SHP77 treated with DMSO at 0.1 percent for 48 hours (cell line): ENCODE measurements at places on chromosomes 5 and 9.

GRCh38 chr5:39205550-39205949 lies 13.8 kb downstream of the FYB1 start:
- DNase-seq = no peak

DNA sequence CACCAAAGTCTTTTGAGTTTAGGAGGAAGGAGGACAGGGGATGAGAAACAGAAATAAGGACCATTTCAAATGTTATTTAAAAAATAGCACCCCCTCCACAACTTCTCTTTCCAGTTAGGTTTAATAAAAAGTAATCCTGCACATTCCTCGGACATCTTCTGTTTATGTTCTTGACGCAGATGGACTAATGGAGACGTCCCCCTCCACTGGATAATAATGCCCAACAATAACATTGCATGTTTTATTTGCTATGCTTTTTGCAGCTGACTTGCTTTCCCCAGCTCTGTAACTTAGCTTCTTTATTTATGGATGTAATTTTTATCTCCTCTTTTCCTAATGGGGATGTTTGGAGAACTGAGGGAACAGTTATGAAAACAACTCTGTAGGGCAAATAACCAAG lies 89.5 kb downstream of the MAT2B start:
- DNase-seq = no peak

DNA sequence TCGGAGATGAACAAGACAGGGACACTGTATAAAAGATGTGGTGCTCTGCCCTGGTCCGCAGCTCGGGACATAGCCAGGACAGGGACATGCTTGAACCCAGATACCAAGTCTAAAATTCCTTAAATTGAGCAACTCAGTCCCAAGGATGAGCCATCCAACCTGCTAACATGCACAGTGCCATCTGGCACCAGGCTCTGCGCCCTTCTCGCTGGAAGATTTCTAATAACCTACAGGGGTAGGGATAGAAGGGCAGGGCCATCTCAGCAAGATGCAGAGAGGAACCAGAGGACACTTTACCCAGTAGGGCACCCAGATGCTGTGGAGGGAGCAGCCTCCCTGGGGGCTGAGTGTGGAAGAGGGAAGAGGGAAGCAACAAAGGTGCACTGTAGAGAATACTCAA lies 60.1 kb downstream of the SEMA4D start:
- DNase-seq = no peak

- no peak for DNase-seq
Measured at GRCh38 chr5:158869092-158869491, 230.6 kb downstream of the EBF1 start.

GRCh38 chr9:111566234-111566633 lies 33.2 kb downstream of the PTGR1 start:
- no peak for DNase-seq

DNA sequence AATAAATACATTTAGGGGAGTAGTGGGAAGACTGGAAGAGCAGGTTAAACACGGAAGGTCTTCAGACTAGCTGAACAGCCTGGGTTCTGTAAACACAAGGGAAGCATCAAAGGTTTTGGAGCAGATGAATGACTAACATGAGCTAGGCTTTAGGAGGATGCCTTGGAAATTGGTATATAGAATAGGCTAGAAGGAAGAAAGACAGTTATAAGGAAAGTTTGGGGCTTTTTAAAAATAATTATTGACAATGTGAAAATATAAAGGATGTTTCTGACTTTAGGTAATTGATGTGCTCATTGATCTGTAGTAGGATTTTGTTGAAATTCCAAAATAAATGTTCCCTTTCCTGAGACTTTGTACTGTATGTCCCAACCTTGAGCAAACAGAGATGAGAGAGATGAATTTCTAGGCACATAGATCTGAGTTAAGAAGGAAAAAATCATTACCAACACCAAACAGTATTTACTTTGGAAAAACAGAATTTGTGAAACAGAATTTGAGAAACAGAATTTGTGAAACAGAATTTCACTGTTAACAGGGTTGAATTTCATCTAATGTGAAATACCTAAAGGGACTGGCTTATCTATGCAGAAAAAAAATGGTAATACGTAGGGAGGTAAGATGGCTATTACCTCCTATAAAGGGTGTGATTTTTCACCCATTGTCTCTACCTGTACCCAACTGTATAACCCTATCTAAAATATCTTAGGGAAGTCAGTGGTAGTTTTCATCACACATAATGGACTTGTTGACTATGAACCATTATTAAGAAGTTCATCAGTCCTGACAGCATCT lies 28.8 kb downstream of the SKP2 start:
- DNase-seq = no peak

GRCh38 chr5:20678814-20679298 lies 690.9 kb upstream of the CDH18 start:
- DNase-seq = no peak

GRCh38 chr9:116721944-116722343 lies 34.8 kb downstream of the TRIM32 start:
- DNase-seq = no peak

DNA sequence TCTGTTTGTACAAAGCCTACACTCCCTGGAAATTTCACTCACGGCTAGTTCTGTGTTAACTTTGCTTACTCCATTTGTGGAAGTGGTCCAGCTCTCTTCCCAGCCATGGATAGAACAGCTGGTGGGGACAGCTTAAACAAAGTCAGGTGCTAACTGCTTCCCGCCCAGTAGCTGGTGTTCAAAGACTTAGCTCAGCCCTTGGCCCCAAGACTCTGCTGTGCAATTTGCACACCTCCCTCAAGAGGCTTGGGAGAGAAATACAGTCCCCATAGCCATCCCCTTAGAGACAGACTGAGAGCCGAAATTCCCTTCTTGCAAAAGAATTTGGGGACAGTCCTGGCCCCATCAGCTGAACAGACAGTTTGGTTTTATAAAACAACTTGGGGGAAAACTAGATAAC lies 73.8 kb upstream of the RAI14 start:
- DNase-seq = no peak

DNA sequence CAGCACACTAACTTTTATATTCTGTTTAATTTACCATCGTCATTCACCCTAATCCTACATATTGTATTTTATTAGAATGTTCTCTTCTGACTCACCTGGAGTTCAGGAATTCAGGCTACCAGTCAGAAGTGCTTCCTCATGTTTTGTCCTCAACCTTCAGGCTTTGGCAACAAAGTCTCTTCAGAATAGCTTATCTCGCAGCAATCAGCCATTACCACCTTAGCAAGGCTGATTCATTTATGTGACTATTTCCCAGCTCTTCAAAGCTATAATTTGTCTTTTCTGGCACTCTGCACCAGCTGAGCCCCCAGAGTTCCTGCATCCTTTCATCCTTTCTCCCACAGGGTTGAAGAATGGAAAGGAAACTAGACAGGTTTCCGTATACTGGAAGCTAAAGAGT lies 365.5 kb upstream of the CDH18 start:
- DNase-seq = no peak

GRCh38 chr5:16600397-16600796 lies 16.4 kb downstream of the RETREG1 start:
- DNase-seq = peak; percentile 39

DNA sequence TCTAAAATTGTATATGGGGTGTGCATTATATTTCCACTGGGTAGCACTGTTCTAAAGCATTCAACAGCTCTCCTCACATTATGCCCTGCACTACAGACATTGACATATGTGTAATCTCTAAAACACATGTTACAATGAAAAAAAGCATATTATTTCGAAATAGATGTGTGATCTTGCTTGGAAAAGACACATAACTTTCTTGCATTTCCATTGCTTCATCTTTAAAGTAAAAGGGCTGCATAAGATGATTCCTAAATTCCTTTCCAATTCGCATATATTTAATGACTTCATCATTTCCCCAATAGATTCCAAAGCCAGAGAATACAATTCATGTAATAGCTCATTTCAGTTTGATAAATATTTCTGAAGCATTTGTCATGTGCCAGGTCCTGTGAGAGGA lies 566.9 kb downstream of the PDE4D start:
- DNase-seq = no peak

GRCh38 chr5:59575648-59576445 lies 317.7 kb downstream of the PDE4D start:
- no peak for DNase-seq

DNA sequence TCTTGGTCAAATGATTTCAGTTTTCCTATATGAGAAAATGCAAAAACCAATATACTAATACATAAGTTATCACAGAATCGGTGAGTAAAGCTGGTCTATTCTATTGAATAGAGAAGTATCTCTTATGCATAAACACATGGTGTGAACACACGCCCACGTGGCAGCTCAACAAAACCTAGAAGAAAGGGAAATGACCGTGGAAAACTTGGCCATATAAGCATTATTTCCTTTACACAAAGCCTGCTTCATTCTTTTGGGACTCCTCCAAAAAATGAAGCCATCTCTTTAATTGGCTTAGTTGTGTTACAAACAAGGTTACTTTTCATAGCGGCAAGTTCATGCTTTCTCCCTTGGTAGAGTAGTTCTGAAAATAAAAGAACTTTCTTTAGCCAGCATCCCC lies 183.2 kb downstream of the TMEM161B start:
- DNase-seq = no peak

DNA sequence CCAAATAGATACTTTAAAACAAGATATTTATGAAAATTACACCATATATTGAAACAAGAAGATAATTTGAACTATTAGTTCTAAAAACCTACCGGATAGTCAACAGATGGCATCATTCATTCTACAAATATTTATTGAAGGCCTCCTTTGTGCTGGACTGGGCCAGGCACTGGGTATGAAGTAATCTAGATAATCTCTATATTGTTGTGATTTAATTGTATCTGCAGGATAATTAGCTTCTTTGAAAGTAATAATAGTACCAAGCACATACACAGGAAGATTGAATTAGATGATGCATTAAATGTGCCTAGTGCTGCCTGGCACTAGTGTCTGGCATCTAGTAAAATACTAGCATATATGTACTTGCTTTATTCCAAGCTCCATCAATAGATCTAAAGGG lies 735.2 kb upstream of the DMAC1 start:
- DNase-seq = no peak

DNA sequence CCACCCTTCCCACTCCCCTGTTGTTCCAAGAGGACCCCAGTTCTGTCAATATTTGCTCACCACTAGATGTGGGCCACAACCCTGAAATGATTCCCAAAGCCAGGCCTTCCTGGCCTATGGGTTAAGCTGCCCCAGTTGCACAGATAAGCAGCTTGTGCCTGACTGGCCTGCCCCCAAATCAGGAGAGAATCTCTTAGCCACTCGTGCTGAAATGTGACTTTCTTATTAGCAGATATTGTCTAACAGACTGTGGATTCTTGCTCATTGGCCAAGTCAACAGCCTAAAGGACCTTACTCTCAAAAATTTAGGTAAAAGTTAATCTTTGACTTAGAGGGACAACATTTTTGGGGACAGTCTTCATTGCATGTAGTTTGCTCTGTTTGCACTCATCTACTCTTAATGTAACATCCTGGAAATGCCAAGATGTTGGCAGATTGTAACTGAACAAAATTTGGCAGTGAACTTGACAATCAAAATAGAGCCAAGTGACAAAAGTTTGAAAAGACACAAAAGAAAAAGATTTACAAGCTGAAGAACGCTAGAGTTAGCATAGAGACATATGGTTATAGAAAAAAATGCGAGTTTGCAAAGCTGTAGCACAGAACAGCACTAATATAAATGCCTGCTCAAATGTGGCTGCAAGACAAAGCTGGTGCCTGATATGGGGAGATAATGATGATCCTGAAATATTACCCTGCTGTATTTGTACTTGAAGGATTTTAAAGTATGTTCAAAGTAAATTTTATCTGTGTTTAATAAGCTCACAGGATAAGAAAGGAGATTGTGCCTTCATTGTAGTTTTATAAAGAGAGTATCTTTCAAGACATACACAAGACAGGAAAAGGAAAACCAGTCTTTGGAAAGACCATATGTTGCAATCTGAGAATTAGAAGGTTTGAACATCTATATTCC lies 29.0 kb upstream of the FSD1L start:
- no peak for DNase-seq

- no peak for DNase-seq
Measured at GRCh38 chr9:18461496-18461895, 12.5 kb upstream of the ADAMTSL1 start.

GRCh38 chr9:121773286-121773953 lies 122.0 kb downstream of the DAB2IP start:
- DNase-seq = no peak

DNA sequence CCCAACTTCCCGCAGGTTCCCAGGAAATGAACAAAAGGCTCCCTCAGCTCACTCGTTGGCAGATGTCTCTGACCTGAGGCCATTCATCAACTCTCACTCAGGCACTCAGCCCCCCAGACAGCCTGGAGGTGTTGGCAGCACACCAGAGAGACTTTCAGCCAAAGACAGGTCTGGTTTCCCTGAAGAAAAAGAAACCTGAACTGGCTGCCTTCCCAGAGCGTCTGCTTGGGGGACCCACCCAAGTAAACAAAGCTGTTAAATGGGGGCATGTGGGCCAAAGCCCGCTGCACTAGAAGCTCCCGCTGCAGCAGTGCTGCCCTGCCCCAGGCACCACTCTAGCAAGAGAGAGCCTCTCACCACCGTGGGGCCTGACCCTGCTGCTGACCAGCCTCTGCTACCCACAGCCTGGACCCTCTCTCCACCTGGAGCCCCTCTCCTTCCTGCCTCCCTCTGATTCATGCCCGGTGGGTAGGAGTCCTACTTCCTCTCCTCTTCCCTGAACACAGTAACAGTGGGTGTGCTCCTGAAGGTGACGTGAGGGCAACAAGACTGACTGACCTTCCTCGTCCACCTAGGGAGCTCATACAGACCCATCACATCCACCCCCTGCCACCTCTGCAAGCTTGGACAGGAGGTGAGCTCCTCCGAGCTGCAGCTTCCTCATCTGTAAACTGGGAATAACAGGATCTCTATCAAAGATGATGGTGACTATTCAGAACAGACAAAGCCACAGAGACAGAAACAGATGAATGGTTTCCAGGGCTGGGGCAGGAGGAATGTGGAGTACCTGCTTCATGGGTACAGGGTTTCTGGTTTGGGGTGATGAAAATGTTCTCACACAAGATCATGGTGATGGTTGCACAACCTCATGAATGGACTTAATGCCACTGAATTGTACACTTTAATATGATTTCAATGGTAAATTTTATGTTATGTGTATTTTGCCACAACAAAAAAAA lies 31.0 kb upstream of the GABRP start:
- DNase-seq = no peak

GRCh38 chr5:124408738-124409453 lies 337.5 kb downstream of the ZNF608 start:
- DNase-seq = no peak
